H9 (cell line): ENCODE measurements at places on chromosomes 4 and X. TPM values are rescaled to one million over a fixed set of nuclear protein-coding genes. Genes with fewer than 3 reads are reported as not detected.

The ADGRG2 gene
- 6.1 and 6.8 TPM in 2 replicates for total RNA-seq

The SSX2 gene
- total RNA-seq: not detected in 2 replicates

The CCDC160 gene
- total RNA-seq: 0.97 and 1.2 TPM in 2 replicates

The PRR32 gene
- not detected in 2 replicates for total RNA-seq

The DHRSX gene
- 42.3 and 44.0 TPM in 2 replicates for total RNA-seq

The ZNF518B gene
- total RNA-seq: 9.6 and 11.5 TPM in 2 replicates

The INPP4B gene
- 0.07 TPM in 2 replicates for total RNA-seq

The CXXC4 gene
- 4.2 TPM in 2 replicates for total RNA-seq
